DMS153 (cell line): ENCODE measurements at places on chromosomes 5 and 9.

- DNase-seq = no peak
Measured at GRCh38 chr9:76289703-76290102, 104.5 kb downstream of the RFK start.

- DNase-seq = no peak
Measured at GRCh38 chr9:89361031-89361430, 42.7 kb downstream of the SECISBP2 start.

GRCh38 chr5:163878490-163878889 lies 373.1 kb downstream of the MAT2B start:
- no peak for DNase-seq

DNA sequence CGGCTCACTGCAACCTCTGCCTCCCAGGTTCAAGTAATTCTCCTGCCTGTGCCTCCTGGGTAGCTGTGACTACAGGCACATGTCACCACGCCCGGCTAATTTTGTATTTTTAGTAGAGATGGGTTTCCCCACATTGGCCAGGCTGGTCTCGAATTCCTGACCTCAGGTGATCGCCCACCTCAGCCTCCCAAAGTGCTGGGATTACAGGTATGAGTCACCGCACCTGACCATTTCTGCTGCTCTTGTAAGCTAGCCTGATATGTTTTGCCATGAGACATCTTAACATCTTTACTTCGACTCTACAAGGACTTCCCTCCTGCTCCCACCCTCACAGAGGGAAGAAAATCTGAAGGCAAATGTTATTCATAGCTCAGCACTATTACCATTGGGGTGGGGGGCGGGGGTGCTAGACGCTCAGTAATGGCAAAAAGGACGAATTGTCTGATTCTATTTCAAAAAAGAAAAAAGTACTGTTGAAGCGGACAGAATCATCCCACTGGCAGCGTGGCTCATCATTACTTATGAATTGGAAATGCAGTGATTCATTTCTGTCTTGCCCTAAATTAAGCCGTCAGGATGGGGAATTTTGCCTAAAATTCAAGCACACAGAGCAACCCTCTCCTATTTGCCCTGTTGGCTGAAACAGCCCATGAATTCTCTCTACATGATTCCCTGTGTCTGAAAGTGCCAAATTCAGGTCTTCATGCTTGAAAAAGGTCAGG lies 46.4 kb upstream of the WWC1 start:
- DNase-seq = no peak

DNA sequence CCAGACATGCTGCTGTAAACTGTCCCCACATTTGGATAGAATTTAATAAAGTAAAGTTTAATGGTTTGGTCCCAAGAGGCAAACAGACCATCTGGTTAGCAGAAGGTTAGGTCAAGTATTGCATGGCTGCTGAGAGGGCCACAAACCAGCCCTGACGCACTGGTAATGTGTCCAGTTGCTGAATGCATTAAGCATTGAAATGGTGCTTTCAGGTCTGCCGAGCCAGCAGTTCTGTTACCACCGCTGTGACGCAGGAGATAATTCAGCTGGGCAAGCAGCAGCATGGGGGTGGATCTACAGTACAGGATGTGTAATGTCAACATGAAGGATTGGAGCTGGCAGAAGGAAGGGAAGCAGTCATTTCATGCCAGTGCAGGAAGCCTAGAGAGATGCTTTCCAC lies 16.0 kb downstream of the ZNF462 start:
- peak; percentile 93 for DNase-seq

DNA sequence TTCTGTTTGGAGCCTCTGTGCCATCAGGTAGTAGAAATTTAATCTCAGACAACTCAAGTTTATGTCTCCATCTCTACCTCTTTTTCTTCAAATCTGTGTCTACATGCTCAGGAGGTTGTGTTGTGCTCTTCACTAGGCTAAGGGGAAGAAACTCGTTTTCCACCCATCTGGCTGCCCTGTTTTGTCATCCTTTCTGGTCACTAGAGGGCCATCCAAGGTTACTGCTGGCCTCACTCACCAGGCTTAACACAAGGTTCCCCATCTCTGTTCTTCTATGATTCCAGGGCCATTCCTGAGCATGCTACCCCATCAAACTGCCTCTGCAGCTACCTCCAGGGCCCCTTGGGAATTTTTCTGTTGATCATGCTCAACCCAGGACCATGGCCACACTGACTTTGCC lies 213.3 kb upstream of the FBXL7 start:
- no peak for DNase-seq

GRCh38 chr5:158277276-158277675 lies 418.3 kb upstream of the CLINT1 start:
- no peak for DNase-seq

- no peak for DNase-seq
Measured at GRCh38 chr5:55141945-55142690, 17.9 kb upstream of the GPX8 start.

DNA sequence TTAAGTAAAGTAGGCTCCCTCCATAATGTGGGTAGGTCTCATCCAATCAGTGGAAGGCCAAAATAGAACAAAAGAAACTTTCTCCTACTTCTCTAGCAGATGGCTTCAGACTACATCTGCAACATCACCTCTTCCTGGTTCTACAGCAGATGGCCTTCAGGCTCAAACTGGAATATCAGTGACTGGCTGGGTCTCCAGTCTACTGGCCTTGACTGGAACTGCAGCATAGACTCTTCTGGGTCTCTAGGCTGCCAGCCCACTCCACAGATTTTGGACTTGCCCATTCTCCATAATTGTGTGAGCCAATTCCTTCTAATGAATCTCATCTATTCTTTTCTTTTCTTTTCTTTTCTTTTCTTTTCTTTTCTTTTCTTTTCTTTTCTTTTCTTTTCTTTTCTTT lies 64.8 kb downstream of the ACER2 start:
- DNase-seq = no peak

GRCh38 chr5:142783601-142784341 lies 13.6 kb downstream of the ARHGAP26 start:
- DNase-seq = no peak

- no peak for DNase-seq
Measured at GRCh38 chr9:93574900-93575795, 1.2 kb upstream of the PHF2 start.

- no peak for DNase-seq
Measured at GRCh38 chr5:164860896-164861295, 1355.5 kb downstream of the MAT2B start.

DNA sequence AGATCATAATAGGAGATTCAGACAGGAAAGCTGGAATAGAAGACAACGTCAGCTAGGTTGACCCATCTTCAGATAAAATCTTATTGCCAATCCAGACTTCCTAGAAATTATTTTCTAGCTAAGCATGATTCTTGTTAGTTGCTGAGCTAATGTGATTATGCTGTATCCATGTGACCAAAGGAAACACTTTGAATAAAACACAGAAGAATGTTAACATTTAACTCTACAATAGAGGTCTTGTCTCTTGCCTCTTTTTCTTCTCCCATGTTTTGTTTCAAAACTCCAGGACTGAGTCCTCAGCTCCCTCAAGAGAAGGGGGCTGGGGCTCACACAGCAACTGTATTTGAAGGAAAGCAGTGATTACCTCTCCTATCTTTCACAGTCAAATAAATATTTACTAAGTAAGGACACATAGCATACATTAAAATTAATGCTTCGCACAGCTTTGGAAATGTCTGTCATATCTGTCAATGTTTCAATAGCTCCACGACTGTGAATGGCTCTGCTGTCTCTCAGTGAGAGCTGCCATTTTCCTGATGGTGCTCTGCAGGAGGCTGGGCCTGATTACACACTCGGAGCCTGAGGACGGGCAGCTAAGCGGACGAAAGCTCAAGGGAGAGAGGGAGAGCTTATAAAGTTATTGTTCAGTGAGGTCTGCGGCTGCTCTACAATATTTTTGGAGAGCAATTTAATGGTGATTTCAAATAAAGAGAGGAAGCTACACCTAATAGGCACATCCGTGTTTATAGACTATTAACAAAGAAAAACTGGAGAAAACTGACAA lies 64.8 kb upstream of the ZNF462 start:
- no peak for DNase-seq

DNA sequence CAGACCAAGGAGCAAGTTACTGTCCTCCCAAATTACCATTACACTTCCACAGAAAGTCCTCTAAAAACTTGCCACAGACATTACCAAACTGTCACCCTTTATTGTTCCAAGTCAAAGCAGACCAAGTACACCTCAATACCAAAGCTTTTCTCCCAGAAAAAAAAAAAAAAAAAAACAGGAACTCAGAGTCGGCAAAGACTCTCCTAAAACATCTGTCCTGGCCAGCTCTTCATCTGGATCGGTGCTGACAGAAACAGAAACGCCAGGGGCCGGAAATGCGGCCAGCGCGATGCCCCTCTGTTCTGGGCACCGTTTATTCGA lies 718 bp downstream of the DEPDC1B start:
- DNase-seq = no peak

GRCh38 chr5:121581588-121581987 lies 270.1 kb upstream of the FTMT start:
- DNase-seq = no peak

GRCh38 chr5:44814761-44815160 lies 6.0 kb downstream of the MRPS30 start:
- no peak for DNase-seq

DNA sequence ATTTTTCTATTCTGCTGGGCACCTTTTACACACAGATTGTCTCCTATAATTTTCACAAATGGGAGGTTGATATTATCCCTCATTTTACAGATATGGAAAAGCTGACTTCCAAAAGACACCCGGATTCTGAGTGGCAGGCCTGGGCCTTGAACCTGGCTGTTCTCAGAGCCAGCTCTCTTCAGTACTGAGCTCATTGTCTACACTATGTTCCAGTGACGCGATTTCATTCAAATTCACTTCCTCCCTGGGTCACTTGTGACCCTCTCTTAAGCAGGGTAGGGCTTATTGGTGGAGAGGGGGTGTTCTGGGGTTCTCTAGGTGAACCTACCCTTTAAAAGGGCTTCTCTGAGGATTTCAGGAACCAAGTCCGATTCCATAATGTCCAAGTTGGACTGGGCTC lies 70.2 kb downstream of the ANKRD33B start:
- no peak for DNase-seq

- no peak for DNase-seq
Measured at GRCh38 chr5:180283026-180283615, 8.8 kb downstream of the MAPK9 start.

DNA sequence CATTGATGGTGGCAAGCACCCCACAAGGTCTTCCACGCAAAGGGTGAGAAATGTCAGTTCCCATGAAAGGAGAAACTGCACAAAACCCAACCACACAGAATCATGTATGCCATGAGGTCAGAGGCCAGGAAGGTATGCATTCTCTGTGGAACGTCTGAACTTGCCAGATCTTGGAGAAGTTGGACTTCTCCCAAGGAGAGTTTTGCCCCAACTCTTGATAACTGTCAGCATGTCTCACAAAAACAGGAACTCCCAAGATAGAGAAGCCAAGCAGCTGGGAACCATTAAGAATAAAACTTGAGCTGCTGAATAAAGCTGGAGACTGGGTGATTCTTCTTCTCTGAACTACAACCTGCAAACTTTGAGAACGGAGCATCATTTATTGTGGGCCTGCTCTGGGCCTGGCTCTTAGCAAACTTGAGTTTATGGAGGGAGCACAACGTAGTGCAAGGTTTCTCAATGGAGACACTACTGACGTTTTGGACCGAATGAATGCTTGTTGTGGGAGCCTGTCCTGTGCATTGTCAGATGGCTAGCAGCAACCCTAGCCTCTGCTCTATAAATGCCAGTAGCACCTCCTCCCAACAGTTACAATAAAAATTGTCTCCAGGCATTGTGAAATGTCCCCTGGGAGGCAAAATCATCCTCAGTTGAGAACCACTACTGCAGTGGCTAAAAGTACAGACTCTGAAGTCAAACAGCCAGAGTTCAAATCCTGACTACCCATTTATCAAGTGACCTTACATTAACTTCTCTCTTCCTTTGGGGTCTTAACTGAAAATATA lies 193.5 kb downstream of the ACTL7B start:
- no peak for DNase-seq

GRCh38 chr5:78985725-78986223 lies 664 bp upstream of the ARSB start:
- DNase-seq = no peak

DNA sequence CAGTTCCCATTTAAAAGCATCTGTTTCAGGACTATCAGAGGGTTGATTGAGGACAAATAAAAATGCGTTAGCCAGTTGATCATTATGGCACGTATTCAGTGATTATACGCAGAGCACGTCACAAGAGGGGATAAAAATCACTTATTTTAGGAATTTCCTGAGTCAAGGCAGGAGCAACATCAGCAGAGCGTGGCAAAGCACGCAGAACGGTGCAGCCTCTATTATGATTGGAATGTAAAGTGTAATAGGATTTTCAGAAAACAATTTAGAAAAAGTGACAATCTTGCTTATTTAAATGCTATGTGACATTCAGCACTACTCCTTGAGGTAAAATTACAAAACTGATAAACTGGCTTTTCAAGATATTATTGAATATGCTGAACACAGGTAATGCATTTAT lies 413.6 kb upstream of the DAP start:
- no peak for DNase-seq

DNA sequence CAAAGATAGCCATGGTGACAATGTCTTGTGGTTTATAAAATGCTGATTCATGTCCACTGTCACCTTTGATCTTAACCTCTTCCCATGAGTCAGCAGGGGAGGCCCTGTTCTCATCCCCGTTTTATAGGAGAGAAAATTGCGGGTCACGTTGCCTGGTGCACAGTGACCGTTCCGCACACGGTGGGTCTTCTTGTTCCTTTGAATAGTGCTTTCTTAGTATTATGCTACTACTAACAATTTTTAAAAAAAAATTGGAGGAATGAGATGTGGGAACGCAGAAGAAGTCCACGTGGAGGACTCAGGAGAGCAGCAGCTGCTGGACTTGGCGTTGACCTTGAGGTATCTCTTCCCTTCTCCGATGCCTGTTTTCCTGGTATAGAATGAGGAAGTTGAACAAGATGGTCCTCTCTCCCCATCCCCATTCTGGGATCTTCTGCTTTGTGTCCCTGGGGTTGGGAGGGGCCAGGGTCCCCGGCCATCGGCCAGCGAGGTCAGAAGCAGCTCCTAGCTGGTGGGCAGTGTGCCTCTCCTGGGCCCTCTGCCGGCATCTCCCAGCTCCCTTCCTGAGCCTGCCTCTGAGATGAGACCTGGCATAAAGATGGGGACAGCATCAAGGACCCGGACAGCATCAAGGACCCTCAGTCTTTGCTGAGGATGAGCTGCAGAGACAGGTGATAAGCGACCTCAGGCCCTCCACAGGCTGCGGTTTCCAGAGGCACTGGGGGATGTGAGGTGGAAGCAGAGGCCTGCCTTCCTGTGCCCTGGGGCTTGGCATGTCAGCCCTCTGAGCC lies 143.9 kb downstream of the C9orf50 start:
- DNase-seq = no peak
